GM23248 (cell line): ENCODE measurements at places on chromosomes 16 and 17. TPM values are rescaled to one million over a fixed set of nuclear protein-coding genes. Genes with fewer than 3 reads are reported as not detected.

Gene FBXL19
- 18.2 and 23.0 TPM in 2 replicates for total RNA-seq

DNA sequence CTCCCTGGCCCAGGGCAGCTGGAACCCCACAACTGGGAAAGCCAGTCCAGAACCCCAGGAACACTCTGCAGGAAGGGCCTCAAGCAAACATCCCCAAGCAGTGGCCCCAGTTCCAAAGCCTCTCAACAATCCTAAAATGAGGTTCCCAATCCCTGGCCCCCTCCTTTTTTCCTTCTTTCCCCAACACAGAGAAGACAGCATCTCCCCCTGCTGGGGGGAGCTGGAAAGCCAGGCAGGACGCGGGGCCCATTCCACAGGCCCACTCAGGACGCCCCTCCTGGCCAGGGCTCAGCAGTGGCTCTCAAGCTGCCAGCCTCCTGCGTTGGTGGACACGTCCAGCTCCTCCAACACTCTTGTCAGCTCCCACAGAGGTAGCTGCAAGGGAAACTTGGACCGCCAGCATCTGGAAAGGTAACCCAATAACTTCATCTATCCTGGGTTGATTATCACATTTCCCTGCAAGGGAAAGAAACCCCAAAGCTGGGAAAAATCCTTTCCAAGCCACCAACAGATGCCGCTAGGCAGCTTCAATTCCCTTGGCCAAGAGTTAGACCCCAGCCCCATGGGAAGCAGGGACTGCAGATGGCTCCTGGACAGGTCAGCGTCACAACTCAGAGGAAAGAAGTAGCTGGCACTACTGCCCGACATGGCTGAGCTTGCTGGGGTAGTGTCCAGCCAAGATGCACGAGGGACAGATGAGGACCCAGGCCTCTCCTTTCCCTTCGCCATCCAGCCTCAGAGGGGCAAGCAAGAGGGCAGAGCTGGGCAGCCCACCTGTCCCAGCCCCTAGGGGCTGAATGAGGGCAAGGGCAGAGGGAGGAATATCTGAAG, 7.6 kb downstream of the HDAC5 start:
- H3K27me3 ChIP-seq: no peaks in the 10 kb centered on the region
- H3K4me1 ChIP-seq: peaks cover 7% of the 10 kb centered on the region
- no peaks in the 10 kb centered on the region for H3K36me3 ChIP-seq

Gene CCL7
- total RNA-seq: 4.9 and 7.3 TPM in 2 replicates

DNA sequence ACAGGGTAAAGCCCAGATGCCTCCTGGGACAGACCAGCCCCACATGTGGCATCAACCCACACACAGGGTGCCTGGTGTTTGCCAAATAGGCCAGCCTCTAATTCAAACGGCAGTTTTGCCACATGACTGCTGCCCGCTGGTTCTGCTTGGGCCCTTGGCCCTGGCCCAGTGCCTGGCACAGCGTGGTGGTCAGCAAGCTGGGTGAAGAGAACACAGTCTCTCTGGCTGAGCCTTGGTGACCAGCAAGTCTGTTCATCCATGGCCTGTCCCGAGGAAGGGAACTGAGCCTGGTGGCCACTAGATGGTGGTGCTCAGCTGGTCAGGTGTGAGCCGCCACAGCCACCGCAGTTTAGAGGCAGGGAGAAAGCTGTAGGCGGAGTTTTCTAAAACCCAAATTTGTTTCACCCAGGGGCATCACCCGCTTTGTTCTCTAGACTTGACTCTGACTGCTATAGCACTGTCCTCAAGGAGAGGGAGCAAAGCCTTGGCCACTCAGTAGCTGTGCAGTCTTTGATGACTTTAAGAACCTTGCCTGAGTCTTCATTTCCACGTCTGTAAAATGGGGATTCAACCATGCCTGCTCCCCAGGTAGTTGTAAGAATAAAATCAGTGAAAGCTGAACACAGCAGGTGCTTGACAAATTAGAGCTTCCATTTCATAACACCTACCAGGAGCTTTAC, 4.7 kb upstream of the GFAP start:
- H3K36me3 ChIP-seq: no peaks in the 10 kb centered on the region
- H3K27ac ChIP-seq: no peak overlapping the region
- peak; percentile 89 for DNase-seq
- H3K4me1 ChIP-seq: peaks cover 13% of the 10 kb centered on the region
